Cerebellum (tissue), 4 donors: ENCODE measurements at places on chromosomes 7 and 10. TPM values are rescaled to one million over a fixed set of nuclear protein-coding genes. Genes with fewer than 3 reads are reported as not detected.

- DNase-seq = peak; percentile 88
These were observed 134.3 kb upstream of the TNRC18 start for GRCh38 chr7:5557920-5558401.

DNA sequence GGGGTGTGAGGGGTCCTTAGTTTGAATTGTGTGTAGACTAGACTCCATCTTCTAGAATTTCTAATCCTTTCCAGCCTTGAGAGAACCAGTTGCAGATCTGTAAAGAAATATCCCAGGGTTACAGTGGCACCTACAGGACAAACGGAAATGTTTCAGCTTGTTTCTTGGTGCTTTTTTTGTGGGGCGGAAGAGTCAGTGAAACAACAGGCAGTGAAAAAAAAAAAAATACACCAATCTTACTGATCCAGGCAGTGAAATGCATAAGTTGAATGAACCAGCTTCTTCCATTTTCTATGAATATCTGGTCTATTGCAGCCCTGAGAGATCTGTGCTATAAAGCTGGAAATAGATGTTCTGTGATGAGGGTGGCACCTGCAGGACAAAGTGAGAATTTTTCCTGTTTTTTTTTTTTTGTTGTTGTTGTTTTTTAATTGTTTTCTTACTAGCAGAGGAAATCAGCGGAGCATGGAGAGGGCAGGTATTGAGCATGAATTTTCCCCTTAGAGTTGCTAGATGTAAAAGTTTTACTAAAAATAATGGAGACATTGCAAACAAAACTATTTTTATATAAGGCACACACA is 81.9 kb upstream of the DYNC1I1 start:
- DNase-seq = peak; percentile 30

The CALHM1 gene
- not detected for total RNA-seq

The CBX3 gene
- 122 TPM for total RNA-seq

The SMIM30 gene
- total RNA-seq = 24.3 TPM

DNA sequence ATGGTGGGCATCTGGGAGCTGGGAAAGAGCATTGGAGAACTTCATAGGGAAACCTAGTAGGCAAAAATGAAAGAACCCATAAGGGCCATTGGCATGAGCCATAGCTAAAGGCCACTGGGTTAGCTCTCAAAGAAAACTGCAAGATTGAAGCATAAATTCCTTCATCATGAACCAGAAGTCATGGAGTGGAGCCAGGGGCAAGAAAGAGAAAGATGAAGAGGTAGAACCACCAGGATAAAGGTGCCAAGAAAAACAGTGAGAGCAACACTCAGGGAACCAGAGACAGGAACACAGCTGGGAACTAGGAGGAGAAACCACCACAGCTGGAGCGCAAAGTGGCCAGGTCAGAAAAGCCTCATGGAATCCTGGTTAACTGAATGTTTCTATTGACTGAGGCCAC is 11.5 kb upstream of the SGMS1 start:
- DNase-seq = no peak
